Activated CD4-positive, alpha-beta T cell treated with anti-CD3 and anti-CD28 coated beads, Interleukin-2, amount 10 ng/mL, durations not matched to agents 24 days and 14 days (primary cell): ENCODE measurements at places on chromosomes 2 and 18.

- DNase-seq, result peak; percentile 62
These were observed 511 bp upstream of the ANKMY1 start for GRCh38 chr2:240558236-240558761.

GRCh38 chr2:65813631-65814173 lies 381.3 kb upstream of the SPRED2 start:
- DNase-seq, result no peak

- DNase-seq, result no peak
These were observed 123.0 kb upstream of the MYO3B start for GRCh38 chr2:170054997-170055396.

GRCh38 chr2:164812378-164812777 lies 29.2 kb downstream of the COBLL1 start:
- DNase-seq, result no peak

DNA sequence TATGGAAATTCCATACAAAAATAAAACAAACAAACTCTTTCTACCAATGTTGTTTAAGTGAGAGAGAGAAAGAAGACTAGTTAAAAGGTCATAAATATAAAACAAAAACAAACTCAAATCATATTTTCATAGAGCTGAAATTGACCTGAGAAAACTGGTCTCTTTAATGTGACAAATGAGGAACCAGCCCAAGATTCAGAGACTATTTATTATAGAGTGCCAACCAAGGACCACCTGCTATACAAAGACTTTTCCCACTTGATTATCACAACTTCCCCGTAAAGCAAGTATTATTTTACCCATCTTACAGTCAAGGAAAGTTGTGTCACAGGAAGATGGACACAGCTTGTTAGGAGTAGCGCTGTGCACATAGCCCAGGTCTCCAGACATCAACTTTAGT lies 13.3 kb downstream of the ANKRD44 start:
- no peak for DNase-seq

DNA sequence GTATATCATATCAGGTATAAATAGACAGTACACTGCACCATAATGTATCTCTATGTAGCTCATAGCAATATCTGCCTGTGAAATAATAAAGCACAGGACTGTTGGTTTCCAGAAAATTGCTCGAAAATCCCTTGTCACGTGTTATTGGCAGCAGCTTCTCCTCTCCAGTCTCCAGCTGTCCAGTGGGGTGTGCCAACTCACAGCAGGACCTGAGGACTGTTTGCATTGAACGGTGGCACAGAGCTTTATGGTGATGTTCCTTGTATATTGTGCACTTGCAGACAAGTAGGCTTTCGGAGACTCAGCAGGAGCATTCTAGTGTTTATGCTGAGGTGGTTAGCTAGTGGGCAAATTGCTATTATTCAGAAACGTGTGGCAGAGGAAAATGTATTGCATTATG lies 182.2 kb upstream of the ATP5MC3 start:
- no peak for DNase-seq

- no peak for DNase-seq
These were observed 89.8 kb downstream of the PKP4 start for GRCh38 chr2:158546412-158547144.

- DNase-seq, result peak; percentile 64
These were observed at the start of gene SIX2 for GRCh38 chr2:45009303-45009927. SIX2 (minus strand) TSS chr2:45009452; CDS start chr2:45009110, 342 bp downstream.

DNA sequence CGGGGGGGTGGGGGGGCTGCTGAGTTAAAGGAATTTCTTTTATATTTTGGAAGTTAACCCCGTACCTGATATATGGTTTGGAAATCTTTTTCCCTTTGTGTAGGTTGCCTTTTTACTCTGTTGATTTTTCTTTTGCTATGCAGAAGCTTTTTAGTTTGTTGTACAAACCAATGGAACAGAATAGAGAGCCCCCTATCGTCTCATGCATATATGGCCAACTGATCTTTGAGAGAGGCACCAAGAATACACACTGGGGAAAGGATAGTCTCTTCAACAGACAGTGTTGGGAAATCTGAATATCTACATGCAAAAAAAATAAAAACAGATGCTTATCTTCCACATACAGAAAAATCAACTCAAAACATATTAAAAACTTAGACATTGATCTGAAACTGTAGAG lies 647.8 kb upstream of the KLHL29 start:
- no peak for DNase-seq

- DNase-seq, result no peak
These were observed 183.8 kb downstream of the SMAD2 start for GRCh38 chr18:47746615-47747014.

GRCh38 chr2:54966837-54967236 lies 83.4 kb downstream of the RTN4 start:
- no peak for DNase-seq

DNA sequence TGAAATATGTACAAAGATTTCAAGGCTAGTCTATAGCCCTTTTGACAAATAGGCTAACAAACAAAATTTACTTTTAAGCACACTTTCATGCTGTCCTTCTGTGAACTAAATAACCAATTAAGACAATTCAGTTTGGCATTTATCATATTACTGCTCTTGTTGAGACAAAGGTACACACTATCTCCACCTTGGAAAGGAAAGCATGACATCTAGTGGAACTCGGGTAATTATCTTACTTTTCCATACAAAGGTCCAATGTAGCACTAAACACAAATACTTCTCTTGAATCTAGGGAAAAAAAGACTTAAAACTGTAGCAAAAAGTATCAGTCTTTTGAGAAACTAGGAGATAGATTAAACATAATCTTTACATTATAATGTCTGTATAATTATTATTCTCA lies 125.0 kb upstream of the CD226 start:
- no peak for DNase-seq

DNA sequence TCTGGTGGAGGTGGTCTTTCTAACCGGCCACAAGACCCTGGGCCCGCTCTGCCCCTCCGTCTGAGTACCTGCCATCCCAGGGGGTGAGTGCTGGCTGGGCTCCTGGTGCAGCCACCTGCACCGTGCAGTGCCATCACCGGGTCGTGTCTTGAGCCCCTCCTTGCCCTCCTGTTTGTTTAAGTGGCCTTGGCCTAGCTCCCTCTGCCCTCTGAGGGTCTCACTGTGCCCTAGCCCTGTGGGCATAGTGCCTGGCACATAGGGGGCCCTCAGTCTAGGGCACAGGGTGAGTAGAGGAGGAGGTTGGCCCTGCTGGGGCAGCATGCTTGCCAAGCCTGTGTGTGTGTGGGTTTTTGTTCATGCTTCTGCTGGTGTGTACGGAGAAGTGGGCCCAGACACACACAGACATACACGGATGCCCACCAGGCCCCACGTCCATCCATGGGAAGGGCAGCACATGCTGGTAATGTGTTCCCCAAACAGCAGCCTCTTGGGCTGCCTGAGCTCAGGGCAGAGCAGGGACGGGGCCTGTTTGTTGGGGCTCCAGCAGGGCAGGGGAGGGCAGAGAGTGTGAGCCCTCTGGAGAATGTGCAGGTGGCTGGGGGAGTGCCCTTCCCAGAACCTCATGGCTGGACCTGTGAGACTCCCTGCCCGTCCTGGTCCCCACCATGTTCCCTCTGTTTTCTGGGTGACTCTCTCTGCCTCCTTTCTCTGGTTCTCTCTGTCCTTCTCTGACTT lies 94.6 kb downstream of the GLI2 start:
- no peak for DNase-seq

GRCh38 chr2:203347375-203347774 lies 19.2 kb downstream of the ABI2 start:
- no peak for DNase-seq

GRCh38 chr2:217934321-217935131 lies 68.3 kb downstream of the TNS1 start:
- DNase-seq, result no peak

GRCh38 chr2:219461047-219461514 lies 26.4 kb downstream of the SPEG start:
- DNase-seq, result peak; percentile 60

GRCh38 chr2:133390156-133390555 lies 178.1 kb downstream of the NCKAP5 start:
- no peak for DNase-seq

GRCh38 chr2:27647289-27647688 lies 16.1 kb downstream of the SUPT7L start:
- DNase-seq, result no peak

GRCh38 chr18:1663879-1664705 lies 759.4 kb downstream of the ADCYAP1 start:
- peak; percentile 75 for DNase-seq

GRCh38 chr2:165147186-165148045 lies 56.4 kb downstream of the SCN3A start:
- no peak for DNase-seq

DNA sequence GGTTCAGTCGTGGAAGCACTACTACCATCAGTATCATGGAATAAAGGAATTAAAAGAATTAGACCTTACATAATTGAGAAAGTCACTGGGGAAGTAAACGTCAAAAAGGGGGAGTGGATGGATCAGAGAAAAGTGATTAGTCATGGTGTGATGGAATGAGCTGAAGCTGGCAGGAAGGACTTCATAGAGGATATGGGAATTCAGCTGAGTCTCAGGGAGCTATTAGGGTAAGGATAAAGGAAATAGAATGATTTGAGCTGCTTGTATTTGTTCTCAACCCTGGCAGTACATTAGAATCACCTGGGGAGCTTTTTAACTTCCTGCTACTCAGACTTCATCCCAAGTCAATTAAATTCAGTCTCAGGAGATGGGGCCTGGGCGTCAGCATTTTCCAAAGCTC lies 53.4 kb upstream of the SETBP1 start:
- DNase-seq, result no peak

- DNase-seq, result no peak
These were observed 50.5 kb upstream of the CHMP1B start for GRCh38 chr18:11800566-11801334.

DNA sequence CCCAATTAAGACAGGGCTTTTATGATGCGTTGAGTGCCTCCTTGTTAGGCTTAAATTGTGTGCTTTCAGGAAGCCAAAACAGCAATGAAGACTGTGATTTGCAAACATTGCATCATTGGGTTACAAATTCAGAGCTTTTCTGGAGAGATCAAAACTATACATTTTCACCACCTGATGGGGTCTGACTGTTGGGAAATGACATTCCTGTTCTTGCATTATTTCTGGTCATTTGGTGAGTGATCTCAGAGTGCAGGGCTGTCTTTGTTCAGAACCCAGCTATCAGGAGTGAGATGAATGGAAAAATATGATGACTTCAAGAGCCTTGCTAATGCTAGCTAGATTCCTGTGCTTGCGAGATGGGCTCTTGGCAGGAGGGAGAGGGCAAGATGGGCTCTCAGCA lies 39.1 kb downstream of the SH3RF3 start:
- DNase-seq, result no peak

DNA sequence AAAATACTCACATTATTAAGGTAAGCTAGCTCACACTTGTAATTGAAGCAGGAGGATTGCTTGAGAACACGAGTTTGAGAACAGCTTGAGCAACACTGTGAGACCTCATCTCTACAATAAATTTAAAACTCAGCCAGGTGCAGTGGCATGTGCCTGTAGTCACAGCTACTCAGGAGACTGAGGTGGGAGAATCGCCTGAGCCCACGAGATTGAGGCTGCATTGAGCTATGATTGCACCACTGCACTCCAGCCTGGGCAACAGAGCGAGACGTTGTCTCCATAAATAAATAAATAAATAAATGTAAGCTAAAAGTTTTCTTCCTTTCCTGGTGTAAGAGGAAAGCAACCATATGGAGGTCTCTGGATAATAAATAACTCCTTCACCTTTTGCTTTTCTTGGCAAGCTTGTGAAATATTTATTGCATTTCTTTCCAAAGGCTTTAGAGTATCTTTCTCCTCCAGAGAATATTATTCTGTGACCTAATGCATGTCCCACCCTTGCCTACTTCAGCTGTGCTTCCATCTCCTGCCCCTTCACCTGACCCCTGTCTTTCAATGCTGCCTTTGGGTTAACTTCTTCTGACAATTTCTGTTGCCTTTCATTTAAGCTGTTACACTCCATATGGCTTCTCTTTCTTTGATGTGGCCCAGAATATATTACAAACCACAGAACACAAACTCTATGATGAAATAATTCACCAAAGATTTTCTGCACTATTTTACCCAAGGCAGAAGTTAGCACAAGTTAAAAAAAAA lies 280.7 kb upstream of the RND3 start:
- DNase-seq, result no peak

DNA sequence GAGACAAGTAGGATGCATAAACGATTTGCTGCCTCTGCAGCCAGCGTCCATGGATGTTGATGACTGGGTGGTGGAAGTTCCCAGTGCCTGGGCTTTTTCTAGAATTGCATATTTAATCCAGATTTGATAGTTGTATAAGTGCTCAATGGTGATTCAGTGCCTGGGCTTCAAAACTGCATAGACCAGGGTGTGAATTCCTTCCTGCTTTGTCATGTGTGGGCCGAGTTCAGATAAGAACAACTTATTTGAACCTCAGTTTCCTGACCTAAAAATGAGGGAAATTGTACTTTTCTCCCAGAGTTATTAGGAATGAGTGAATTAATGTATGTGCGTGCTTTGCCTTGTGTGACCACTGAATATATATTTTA lies 154.6 kb downstream of the WDSUB1 start:
- DNase-seq, result no peak

- no peak for DNase-seq
These were observed 453.8 kb downstream of the DSC3 start for GRCh38 chr18:30588673-30589164.

- no peak for DNase-seq
These were observed 20.7 kb downstream of the TMEM178A start for GRCh38 chr2:39686456-39686855.

- DNase-seq, result no peak
These were observed 234.4 kb downstream of the RPIA start for GRCh38 chr2:88925770-88926462.

DNA sequence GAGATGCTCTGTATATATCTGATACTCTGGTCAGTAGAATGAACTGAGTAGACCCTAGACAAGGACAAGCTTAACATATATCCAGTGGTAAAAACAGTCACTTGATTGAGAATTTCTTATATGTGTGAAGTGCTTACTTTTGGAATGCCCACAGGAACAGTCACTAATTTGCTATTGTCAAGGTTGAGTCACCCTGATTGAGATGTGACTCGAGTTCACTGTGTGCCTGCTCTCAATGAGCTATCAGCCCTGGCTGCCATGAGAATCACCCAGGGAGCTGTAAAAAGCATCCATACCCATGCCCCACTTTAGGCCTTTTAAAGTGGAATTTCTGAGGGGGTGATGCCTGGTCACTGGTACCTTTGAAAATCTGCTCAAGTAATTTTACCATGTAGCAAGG lies 283.7 kb downstream of the SUCLG1 start:
- no peak for DNase-seq

DNA sequence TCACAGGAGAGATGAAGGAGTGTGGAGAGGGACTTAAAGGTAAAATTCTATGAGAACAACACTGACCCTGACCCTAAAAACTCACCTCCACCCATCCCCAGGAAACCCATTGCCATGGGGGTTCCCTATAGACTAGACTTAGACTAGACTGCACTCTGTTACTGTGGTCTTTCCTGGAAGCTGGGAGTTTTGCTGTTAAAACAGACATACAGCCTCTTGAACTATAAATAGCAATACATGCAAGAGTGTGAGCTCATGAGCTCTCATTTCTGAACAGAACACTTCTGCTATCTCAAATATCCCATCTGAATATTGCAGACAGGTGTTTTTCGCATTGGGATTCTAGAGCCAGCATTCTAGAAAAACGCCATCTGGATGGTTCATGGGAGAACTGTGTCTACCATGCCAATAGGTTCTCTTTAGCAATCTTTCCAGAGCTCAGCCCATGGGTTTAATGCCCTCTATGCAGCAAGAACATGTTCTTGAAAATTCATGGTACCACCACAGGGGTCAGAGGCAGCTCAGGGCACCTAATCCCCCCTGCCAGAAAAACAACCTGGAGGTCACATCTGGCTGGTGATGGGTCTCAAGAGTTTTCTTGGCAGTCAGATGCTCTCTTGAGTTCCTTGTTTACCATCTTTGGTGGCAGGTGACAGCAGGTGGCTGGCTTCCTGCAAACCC lies 51.9 kb downstream of the SLC14A2 start:
- peak; percentile 73 for DNase-seq
